ENCODE measurements at places on chromosomes 3 and 15. TPM values are rescaled to one million over a fixed set of nuclear protein-coding genes. Genes with fewer than 3 reads are reported as not detected.

DNA sequence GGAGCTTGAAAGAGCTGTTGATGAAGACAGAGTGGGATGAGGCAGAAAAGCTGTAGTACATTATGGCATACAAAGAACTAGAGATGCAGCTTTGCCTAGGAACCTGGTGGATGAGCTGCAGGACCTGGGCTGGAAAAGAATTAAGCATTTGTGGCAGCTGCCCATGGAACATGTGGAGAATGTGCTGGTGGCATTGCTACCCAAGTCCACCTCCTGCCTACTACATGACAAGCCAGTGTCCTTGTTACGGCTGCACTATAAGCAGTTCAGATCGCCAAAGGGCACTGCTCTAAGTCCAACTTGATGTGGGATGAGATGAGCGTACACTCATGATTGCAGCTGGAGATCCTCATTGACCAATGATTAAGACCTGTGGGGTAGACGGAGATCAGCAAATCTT is 81.1 kb upstream of the ADPGK start:
- DNase-seq = no peak

DNA sequence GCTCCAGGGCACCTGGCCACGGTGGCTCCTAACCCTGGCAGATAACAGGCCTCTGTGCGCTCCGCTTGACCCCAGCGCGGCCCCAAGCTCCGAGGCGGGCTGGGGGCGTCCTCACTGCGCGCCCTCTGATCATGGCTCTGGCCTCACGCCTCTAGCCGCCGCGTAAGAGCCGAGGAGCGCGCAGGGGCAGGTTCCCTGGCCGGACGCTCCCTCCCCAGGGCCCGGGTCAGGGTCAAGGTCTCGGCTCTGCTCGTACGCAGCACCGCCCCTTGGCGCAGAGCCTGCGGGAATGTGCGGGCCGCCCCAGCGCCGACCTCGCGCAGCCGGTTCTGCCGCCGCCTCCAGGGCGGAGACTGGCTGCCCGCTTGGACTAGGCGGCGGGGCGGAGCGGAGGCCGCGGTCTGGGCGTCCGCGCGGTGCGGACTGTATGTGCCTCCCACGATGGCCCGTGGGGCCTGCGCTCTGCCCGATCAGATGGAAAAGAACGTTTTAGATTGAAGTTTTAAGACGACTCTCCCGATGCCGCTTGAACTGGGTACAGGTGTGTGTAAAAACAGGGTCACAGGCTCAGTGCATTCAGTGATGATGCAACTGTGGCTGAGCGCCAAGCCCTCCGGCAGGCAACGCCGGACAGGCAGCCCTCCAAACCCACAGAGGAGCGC is 40.8 kb downstream of the CHST14 start:
- DNase-seq = peak; percentile 58

DNA sequence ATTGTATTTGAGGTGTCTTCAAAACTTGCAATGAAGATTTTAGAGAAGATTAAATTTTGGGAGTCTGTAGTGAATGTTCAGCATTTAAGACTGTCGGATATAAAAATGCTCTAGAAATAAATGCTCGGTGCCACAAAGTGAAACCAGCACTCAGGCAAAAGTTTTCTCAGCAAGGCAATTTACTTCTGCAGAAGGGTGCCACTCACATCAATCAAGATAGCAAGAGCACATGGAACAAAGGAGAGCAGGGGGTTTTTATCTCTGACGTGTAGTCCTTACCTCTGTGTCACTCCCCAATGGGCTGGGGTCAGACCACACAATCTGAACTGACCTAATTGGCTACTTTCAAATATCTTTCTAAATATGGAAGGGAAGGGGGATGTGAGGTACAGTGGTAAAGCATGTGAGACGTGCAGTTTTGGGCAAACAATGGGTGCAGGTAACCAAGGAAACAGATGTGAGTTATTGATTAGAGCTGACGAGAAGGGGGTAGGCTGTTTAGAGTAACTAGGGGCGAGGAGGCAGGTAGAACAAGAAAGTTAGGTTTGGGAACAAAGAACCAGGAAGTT is 23.4 kb upstream of the FXR1 start:
- no peak for DNase-seq

DNA sequence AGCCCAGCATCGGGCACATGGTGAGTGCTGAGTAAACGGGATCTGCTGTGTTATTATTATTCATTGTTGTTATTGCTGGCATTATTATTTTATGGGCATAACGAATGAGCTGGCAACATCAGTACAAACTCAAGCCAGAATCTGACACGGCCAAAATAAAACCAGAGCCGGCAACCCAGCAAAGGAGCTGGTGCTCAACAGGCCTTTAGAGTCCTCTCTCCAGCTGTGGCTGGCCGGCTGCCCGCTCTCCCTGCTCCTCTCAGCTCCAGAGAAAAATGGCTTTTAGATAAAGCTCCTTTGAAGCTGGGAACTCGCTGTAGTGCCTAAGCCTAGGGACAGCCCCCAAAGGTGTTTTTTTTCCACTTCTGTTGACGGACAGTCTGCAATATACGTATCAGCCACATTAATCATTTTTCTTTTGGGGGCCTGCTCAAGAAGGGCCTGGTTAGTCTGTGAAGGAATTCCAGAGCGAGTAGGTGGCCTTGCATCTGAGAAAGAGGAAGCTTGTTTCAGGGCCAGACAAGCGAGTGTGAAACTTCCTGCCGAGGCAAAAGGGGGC is 193.9 kb upstream of the UBE2E1 start:
- DNase-seq = peak; percentile 52

DNA sequence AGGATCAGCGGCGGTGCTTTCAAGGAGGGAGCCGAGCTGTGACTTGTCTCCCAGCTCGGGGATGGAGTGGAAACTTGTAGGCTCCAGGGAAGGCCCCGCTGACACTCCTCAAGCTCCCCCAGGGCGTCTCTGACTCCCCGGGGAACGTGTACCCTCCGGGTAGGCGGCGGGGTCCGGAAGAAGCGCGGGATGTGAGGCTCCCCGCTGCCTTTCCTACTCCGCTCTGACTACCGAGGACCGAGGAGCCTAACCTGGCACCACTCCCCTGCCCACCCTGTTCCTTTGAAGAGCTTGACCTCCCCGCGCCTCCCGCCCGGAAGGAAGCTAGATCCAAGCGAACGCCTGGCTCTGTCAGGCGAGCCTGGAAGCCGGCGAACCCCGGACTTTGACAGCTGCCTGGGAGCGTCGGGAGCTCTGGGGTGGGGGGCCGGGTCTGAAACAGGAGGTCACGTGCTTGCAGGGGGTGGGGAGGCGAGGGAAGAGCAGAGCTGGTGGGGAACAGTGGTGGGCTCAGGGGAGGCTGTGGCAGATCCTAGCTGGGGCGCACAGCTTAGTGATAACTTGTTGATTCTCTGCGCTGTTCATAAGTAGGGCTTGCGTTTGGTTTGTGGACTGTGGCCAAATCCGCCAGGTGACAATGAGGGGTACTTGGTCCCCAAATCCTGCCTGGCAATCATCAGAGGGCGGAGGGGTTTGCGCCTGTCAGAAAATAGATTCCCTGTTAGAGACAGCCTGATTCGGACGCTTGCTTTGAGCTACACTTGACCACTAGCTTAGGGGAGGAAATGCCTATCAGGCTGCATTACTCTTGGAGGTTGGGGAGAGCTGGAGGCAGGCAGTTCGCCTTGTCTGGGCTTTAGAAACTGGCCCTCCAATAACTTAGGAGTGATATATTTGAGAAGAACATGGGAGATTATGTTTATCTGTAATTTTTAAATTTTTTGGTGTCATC is 1.2 kb downstream of the CLSTN2 start:
- DNase-seq = peak; percentile 11

DNA sequence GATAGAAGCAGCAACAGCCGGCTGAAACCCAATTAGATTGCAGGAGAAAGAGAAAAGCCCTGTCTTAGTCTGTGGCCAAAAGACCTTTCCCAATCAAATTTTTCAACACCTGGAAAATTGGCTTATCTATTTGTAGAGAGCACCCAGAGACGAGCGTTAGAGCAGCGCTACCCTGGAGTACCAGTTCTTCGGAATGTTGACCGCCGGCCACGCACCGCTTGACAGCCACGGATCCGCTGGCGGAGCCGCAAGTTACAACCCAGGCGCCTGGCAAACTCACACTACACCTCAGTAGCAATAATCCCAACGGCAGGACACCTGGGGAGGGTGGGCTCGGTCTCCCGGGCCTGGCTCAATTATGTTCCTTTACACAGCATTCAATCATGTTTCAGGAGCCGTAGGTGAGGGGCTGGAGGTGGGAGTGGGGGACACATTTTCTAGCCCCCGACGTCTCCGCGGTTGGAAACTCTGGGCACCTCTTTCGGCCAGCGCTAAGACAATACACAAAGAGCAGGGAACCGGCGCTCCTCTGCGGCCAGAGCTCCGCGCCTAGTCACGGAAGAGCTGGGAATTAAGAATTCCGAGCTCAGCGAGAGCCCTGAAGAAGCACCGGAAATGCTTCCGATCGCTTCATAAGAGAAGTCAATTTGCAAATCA is 1.2 kb downstream of the MB21D2 start:
- peak; percentile 42 for DNase-seq

- DNase-seq = no peak
These were observed 258.4 kb downstream of the UACA start for GRCh38 chr15:70504988-70505387.

GRCh38 chr3:119194237-119195150 is 21.1 kb downstream of the UPK1B start:
- DNase-seq = no peak

DNA sequence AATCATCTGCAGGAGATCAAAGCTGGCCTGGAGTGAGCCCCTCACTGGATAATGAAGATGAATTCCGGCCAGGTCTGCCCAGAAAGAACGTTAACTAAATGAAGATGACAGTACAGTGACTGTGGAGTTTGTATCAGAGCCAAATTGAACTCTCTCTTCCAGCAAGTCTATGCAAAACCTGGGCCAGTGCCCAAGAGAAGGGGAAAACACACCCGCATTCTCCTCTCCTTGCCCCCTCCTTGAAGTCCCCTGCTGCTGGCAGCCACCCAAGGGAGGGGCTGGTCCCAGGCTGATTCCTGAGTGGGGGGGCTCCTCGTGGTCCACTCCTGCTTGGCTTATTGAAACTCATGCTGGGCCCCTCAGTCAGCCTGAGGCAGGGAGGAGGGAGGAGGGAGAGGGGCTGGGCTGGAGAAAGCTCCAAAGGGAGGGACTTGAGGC is 155.7 kb downstream of the RAB11A start:
- DNase-seq = no peak

DNA sequence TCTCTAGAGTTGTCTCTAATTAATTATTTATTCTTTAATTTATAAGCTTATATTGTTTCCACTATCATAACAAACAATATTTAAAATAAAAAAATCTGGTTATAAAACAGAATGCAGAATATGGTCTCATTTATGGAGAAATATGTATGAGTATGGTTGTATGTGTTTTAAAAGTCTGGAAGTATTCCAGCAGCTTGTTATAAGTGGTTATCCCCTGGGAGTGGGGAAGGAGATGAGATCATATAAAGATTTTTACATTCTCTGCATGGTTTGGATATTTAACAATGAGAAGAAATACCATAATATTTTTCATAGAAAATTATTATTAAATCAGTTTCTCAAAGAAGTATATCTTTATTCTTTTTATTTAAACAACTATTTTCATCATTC is 135.4 kb upstream of the MB21D2 start:
- DNase-seq = no peak

RASGRP1 gene
- total RNA-seq = 9.5 TPM

CLEC3B gene
- 0.43 TPM for total RNA-seq

LSM3 gene
- 5.5 TPM for total RNA-seq

MEGF11 gene
- not detected for total RNA-seq

Measured in fibroblast of villous mesenchyme (primary cell).